ENCODE measurements at places on chromosomes 5 and 9.

DNA sequence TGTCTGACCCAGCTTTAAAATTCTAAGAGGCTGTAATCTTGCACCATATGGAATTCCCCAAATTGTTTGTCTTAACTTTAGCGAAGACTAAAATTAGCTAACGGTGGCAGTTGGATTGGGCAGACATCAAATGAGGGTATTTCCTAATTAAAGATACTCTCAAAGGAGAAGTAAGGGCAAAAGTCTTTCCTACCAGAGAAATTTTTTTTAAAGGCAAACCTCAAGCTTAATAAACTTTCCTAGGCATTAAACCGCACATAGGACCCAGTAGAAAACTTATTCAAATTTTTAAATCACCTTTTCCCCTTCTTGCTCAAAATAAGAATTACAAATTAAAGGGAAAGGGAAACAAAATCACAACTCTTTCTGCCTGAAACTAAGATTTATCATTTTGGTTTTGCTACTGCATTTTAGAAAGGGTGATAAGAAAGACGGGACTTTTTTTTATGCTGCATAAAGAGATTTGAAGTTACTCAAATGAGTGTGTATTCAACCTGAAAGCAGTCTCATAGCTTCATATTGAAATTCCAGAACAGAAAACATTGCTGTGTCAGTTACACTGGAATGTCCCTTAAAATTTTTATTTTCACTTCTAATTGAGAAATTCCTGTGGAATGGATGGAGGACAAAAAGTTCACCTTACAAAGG, 189.1 kb upstream of the PTGER4 start:
- DNase-seq, result no peak

- DNase-seq, result no peak
Observed at GRCh38 chr9:97388721-97389238, 23.1 kb upstream of the TDRD7 start.

DNA sequence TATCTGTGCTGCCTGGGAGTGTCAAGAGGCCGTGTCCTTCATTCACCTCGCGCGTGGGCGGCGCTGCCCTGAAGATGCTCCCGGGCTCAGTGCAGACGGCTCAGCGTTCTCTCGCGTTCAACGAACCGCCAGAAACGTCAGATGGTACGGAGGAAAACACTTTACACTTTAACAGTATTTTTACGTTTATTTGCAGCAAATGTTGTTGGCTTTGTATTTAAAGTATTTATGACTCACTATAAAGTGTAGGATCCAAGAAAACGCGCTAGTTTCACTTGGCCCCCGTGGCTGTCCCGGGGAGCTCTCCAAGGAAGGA, 544 bp upstream of the ERCC6L2 start:
- no peak for DNase-seq

DNA sequence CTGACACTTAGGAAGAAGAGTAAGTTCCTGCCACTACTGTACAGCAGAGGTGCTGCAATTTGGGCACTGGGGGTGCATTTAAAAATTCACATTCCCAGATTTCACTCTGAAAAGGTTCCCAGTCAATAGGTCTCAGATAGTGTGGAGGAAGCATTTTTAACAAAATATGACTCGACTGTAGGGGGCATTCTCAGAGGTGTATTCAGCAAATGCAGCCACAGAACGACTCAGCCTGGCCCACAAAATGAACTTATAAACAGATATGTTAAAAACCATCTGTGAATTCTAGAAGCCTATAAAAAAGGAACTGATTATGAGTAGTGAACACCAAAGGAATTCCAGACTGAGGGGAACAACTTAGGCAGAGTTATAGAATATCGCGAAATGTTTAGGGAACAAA, 31.1 kb downstream of the MLLT3 start:
- DNase-seq, result no peak

DNA sequence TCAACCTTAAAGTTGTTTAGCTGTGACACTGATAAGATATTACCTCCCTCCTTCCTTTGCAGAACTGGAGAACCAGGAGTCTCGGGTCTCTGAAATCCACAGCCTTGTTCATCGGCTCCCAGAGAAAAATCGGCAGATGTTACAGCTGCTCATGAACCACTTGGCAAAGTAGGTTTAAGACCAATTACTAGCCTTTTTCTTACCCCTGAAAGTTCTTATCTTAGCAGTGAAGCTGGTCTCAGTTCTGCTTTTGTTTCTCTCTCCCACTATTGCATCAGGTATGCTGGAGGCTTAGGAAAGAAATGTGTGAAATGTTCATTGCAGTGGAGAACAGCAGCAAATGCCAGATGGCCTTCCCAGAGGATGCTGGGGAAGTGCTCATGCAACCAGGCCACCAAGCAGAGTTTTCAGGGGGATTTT, 287.4 kb downstream of the ARHGAP26 start:
- no peak for DNase-seq

DNA sequence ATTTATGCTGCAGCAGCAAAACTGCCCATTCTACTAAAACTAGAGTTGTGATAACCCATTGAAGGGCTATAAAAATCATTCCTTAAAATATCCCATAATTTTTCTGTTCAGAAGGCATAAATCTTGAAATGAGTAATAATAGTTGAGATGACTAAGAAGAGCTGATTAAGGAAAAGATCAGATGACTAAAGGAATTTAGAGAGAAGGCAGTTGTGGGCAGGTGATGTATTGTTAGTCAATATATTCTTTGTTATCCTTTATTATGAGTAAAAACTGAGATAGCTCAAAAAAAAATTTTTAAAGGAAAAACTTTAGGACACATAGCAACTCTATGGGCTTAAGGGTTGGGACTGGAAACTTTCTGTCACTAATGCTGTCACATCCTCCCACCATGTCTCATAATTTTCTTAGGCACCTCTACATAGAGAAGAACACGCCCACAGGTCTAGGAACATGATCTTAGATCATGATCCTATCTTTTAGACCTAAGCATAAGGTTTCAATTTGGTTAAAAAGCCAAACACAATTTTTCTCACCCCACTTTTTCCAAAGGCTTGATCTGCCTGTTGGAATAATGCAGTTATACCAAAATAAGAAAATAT, 597.5 kb upstream of the MEF2C start:
- DNase-seq, result no peak

GRCh38 chr5:177421062-177421798, 5.2 kb upstream of the GRK6 start:
- no peak for DNase-seq

DNA sequence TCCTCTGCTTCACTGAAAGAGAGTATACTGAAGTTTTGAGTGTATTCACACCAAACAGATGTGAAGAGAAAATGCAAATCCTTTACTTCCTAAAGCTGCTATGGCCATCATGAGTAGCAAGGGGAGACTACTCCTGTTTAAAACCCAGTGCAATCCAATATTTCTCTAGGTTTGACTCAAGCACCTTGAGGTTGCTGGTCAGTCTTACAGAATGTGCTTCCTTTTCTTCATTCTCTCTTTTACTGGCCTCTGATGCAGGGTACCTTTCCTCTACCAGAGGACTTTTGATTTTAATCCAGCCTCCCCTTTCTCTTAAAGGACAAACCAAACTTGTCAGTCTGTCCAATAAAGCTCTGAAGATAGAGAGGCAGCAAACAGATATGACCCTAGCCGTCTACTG, 98.1 kb upstream of the TLE4 start:
- DNase-seq, result no peak

DNA sequence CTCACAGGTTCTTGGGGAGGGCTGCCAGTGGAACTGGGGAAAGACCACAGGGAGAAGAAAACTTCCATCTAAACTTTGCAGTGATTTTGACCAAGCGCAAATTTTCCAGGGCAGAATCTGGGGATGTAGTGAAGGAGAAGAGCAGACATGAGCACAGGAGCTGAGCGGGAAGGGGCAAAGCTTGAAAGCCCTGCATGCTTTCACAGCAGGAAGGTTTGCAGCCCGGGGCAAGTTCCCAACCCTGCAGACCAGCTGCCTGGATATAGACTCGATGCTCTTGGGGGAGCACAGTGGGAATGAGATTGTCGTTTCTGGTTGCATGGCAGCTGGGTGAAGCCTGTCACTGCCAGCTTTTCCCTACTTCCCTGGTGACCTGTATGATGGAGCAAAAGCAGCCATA, 276.8 kb upstream of the RORB start:
- DNase-seq, result no peak

GRCh38 chr5:170491479-170491878, 12.3 kb upstream of the KCNIP1 start:
- DNase-seq, result peak; percentile 35

GRCh38 chr9:29393064-29393463, 1819.8 kb upstream of the C9orf72 start:
- DNase-seq, result no peak

GRCh38 chr9:106925392-106925791, 62.4 kb downstream of the ZNF462 start:
- DNase-seq, result no peak

DNA sequence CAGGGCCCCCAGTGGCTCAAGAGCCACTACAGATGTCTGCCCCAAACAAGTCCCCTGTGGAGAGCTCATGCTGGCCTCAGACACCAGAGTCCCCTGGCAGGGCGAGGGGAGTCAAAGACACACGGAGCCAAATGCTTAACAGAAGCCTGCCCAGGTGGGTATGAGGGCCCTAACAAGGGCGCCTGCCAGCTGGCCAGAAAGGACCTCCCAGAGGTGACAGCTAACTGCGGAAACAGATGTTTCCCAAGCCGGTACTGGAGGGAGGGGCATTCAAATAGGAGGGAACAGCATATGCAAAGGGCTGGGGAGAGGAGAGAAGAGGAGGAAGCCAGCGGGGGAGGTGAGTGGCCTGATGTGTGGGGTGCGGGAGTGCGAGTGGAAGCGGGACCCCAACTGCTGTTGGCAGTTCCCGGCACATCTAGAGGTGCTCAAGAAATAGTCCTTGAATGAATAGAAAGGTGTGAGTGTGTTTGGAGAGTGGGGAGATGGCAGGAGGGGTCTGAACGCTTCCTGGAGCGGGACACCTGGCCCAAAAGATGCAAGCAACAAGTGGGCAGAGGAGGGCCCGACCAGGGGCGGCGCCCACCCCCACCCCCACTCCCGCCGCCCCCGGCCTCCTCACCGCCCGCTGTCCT, 824 bp downstream of the MXD3 start:
- DNase-seq, result no peak

GRCh38 chr9:91458906-91459305, 35.3 kb upstream of the NFIL3 start:
- no peak for DNase-seq

GRCh38 chr9:68651280-68651893, 53.7 kb upstream of the PIP5K1B start:
- DNase-seq, result no peak

- no peak for DNase-seq
Observed at GRCh38 chr9:121098567-121099198, 23.9 kb downstream of the CNTRL start.

DNA sequence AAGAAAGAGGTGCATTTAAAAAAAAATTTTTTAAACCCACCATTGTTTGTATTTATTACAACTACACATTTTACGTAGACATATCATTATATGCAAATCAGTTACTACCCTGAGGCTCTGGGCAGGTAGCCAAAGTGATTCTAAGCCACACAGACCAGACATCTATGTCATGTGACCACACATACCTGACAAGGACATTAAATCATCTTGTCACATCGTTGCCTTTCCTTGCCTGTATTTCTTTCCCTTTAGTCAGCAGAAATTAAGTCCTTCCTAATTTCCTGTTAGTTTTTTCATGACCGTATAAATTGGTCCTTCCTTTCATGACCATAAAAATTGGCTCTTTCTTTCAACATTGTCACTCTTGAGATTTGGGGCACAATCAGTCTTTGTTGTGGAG, 134.2 kb upstream of the MARCHF11 start:
- DNase-seq, result no peak

DNA sequence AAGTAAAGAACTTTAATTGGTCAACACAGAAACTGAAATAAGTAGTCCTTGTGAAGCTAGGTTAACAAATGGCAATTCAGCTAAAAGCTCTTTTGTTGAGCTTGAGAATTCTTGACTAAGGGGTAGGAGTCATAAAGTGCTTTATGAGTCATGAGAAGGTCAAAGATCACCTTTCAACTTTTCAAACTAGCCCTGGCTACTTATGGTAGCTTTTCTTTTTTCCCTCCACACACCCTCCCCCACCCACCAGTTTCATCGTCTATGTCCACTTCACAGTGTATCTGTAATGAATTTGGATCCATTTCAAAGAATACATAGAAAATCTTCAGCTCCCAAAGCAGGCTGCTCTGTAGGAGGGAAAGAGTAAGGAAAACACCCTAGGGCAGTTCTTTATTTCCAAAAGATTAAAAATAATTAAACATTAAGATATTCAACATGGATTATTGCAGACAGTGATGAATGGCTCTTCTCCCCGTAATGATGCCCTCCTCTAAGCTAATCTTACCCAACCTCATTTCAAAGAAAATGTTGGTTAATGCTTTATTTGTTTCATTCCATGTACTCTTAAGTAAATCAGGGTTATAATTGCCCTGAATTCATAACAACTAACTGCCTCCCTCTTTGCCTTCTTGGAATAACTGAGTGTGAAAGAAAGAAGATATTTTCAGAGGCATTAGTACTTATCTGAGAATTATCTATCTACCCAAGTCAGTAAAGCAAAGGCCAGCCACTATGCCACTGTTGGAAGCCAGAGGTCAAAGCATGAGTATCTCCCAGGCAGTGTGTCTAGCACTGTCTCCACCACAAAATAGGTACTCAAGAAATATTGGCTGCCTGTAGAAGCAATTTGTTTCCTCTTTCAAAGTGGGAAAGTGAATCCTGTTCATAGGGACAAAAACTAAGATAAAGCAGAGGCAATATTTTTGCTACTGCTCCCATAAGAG, 290.6 kb downstream of the PIK3R1 start:
- no peak for DNase-seq

DNA sequence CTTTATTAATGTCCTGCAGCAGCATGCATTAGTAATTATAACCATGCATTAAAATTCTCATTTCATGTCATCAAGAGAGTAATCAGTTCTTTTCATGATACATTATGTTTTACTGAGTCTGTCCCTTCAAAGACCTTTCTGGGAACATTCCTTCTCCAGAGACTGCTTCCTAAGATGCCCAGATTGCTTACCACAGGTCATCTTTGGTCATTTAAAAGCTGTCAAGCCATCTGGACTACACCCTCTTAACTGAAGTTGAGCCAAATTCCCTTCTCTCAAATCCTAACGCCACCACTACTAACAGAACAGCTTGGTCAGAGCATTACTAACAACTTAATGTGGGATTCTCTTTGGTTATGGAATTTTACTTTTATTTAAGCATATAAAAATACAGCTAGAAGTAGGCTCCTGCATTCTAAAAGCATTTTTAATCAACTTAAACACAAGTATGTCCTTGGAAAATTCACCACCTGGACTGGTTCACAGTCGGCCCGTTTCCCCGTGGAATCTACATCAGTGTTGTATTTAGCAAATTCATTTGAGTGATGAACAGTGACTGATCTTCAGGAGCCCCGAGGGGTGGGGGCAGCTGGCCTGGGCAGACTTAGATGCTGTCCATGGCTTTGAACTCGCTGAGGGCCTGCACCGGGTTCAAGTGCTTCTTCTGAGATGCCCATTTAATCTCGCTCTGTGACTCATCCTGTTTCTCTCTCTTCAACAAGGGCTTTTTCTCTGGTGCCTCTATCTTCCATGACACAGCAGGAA, 92.8 kb upstream of the CCDC112 start:
- DNase-seq, result no peak

Measured in AG09319 (cell line).